Karpas-422 (cell line): ENCODE measurements at places on chromosomes 7 and 10.
A peak's percentile ranks its signal among the peaks of the same experiment; 100 is the strongest.

GRCh38 chr10:110036640-110037039 lies 28.9 kb downstream of the ADD3 start:
- no peak for DNase-seq

GRCh38 chr7:149736478-149737360 lies 36.7 kb downstream of the ZNF467 start:
- DNase-seq, result no peak

- no peak for DNase-seq
Measured at GRCh38 chr10:98971464-98971863, 264.2 kb downstream of the HPSE2 start.

- no peak for DNase-seq
Measured at GRCh38 chr10:88383276-88383675, 199.8 kb downstream of the RNLS start.

- DNase-seq, result no peak
Measured at GRCh38 chr10:60708666-60709065, 69.6 kb upstream of the CDK1 start.

DNA sequence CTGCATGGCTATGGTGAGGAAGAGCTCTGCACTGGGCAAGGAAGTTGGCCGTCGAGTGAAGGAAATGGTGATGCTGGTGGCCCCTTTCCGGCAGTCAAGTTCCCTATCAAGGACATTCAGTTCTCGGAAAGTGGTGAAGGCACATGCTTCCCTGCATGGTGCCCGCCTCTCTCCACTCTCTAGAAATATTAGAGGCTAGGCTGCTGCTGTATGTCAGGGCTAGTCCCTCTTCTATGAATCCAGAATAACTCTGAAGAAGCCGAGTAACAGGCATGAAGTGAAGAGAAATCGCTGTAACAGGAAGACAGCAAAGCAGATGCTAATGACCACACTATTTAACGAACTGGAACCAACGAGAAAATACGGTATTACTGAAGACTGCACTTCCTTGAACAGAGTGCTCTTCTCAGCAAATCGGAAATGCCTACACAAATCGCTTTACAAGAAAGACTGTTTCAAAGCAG lies 5.4 kb downstream of the IDI1 start:
- peak; percentile 80 for DNase-seq

DNA sequence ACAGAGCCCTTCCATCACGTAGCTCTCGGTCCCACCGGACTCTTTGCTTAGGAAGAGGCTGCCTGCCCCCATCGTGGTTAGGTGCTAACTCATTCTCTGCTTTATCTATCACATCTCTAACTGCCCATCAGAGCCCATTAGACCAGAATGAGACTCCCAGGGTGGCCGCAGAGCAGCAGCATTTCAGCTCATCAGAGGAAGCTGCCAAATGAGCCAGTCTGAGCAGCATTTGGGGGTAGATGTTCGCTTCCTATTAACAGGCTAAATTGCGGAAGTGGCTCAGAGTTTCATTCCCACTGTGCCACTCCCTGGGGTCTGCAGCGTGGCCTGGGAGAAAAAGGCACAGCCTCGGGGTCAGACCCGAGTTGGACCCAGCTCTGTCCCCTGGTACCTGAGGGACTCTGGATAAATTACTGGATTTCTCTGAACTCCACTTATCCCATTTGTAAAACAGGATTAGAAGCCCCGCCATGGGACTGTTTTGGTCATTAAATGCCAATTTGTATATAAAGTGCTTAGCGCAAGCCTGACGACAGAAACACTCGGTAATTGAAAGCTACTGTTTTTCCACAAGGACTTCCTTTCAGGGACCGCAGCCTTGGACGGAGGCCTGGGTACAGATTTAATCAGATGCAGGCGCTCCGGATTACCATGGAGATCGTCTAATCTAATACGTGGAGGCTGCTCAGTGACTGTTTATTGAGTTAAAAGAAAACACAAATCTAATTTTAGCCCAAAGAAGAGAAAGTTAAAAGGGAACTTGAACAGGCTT lies 73.8 kb upstream of the PRLHR start:
- DNase-seq, result peak; percentile 45

DNA sequence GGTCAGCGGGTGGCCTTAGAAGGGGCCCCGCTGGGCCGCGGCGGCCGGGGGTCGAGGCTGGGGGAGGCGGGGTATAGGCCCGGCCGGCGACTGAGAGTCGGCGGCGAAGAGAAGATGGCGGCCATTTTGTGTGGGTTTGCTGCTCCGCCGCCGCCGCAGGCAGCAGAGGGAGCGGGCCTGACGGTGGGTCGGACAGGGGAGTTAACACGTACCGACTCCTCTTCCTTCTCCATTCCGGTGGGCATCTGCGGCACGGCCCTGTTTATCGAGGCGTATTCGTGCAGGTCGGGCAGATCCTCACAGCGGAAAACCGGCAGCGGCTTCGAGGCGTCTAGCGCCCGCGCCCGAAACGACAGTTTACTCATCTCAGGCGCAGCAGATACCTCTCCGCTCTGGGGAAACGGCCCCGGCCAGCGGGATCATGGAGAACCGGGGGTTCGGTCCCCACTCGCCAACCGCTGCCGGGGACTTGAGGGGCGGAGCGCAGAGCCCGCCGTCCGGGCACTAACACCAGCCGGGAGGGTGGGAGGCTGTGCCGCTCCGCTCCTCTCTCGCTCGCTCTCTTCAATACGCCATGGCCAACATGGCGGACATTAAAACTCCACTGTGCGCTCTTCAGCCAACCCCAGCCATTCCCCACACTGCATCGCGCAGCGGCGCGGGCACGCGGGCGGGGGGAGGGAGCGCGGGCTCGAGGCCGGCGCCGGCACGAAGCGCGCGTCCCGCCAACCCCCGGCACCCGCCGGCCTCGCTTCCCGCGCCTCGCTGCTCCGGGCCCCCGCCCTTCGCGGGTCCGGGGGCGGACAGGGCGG lies at the start of gene EPC1:
Gene EPC1 (minus strand): TSS at position 608 of the 812 bp plus-strand sequence. CDS start 243 bp downstream, at position 365.
- peak; percentile 97 for DNase-seq

- no peak for DNase-seq
Measured at GRCh38 chr7:98852826-98853225, 17.0 kb downstream of the TMEM130 start.
